B cell (primary cell): ENCODE measurements at places on chromosomes 11 and 22. TPM values are rescaled to one million over a fixed set of nuclear protein-coding genes. Genes with fewer than 3 reads are reported as not detected.

- no peak for DNase-seq
These were observed 11.7 kb upstream of the CREB3L1 start for GRCh38 chr11:46265764-46266163.

DNA sequence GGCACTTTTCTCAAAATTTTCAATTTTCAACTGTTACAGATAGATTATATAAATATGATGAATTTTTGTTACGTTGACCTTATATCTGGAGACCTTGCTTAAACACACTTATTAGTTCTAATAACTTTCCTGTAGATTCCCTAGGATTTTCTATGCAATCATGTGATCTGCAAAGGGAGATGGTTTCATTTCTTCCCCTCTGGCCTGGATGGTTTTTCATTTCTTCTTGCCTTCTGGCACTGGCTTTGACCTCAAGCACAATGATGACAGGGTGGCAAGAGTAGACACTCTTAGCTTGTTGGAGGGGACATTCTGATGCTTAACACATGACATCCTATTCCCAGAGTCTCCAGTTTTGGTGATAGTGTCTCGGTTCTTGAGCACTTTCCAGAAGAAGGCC lies 75.9 kb downstream of the DGCR2 start:
- DNase-seq: no peak

DNA sequence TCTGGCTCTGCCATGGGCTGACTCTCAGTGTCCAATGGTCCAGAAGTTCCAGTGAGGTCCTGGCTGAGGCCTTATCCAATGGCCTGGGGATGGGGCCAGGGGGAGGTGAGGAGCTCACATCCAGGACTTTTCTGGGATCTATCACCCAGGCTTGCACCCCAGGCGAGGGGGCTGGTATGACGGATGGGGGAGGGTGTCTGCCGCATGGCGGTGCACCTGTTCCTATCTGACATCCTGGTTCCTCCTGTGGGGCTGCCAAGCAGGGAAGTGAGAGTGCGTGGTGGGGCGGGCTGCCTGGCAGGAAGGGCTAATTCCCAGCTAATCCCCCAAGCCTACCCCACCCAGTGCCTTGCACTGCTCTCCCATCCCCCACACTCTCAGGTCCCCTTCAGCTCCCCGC lies 102.1 kb downstream of the NECTIN1 start:
- no peak for DNase-seq

GRCh38 chr22:48713272-48714205 lies 1114.1 kb downstream of the BRD1 start:
- no peak for DNase-seq

GRCh38 chr11:46511342-46511741 lies 82.5 kb downstream of the AMBRA1 start:
- DNase-seq: no peak

DNA sequence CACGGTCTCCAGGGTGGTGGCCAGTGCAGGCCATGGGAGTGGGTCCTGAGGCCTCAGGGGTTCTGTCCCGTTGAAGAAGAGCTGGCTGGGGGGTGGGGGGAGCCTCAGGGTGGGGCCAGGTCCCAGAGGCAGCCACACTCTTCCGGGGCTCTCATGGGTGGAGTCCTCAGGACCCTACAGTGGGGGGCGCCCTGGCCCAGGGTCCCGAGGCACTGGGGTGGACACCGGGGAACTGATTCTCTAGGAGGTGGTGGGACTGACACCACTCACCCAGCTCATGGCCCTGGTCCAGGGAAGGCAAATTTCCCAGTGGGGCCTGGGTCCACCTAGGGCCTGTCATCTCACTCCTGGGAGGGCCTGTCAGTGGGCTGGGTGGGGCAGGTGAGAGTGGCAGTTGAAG lies 12.8 kb downstream of the GGT5 start:
- DNase-seq: no peak

CCDC157 gene
- polyA plus RNA-seq: 5.6 and 6.4 TPM in 2 replicates

IL10RA gene
- polyA plus RNA-seq: 64.1 and 73.3 TPM in 2 replicates
